ENCODE measurements at places on chromosomes 4 and X.
A peak's percentile ranks its signal among the peaks of the same experiment; 100 is the strongest.

DNA sequence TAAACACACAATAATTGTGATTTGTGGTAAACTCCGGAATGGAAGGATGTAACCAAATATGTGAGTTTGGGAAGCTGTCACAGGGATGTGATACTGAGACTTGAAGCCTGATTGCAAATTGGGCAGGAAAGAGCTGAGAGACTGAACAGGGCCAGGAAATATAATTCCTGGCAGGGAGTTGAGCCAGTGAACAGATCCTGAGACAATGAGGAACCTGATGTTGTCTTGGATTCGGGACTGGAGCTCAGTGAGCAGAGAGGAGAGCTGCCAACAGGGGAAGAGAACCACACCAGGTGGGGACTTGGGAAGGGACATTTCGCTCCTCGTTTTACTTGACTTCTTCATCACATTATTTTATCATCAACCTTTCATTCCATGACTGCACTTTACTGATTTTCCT, 386.0 kb downstream of the TLL1 start:
- DNase-seq = no peak

GRCh38 chr4:100302061-100303026, 112.1 kb upstream of the DDIT4L start:
- no peak for DNase-seq

- DNase-seq = no peak
Observed at GRCh38 chrX:29435396-29435795, 780.0 kb upstream of the MAGEB2 start.

DNA sequence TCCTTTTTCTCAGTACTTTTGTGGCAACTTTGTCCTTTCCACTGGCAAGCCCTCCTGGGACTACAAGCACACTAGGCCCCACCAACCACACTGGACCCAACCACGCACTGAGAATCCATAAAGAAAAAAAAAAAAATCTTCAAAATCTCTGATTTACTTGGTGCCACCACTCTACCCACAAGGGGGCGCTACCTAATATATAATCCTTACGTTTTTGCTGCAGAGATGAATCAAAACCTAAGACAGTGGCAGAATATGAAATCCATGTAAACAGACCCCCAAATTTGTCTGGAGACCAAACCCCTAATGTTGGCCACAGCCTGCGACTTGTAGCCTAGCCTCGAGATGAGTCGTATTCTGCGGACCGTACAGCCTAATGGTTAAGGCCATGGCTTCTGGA, 63.5 kb upstream of the ARHGAP36 start:
- no peak for DNase-seq

- no peak for DNase-seq
Observed at GRCh38 chr4:10623241-10623640, 61.3 kb downstream of the CLNK start.

- no peak for DNase-seq
Observed at GRCh38 chr4:163795885-163796284, 301.4 kb downstream of the TMA16 start.

DNA sequence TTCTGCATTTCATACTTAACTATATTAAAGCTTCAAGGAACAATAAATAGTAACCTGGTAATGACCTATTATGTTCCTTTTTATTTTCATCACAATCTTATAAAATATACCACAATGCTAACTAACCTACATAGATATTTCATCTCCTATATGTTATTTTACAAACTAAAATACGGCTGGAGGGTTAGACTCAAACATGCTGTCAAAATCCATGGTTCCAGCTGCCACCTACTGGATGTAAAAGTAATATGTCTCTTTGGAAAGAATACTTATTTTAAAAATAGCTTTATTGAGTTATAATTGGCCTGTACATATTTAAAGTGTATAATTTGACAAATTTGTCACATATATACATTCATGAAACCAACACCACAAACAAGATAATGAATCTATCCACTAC, 15.0 kb downstream of the RGN start:
- DNase-seq = peak; percentile 11

- DNase-seq = no peak
Observed at GRCh38 chr4:147550626-147551246, 66.5 kb upstream of the TMEM184C start.

DNA sequence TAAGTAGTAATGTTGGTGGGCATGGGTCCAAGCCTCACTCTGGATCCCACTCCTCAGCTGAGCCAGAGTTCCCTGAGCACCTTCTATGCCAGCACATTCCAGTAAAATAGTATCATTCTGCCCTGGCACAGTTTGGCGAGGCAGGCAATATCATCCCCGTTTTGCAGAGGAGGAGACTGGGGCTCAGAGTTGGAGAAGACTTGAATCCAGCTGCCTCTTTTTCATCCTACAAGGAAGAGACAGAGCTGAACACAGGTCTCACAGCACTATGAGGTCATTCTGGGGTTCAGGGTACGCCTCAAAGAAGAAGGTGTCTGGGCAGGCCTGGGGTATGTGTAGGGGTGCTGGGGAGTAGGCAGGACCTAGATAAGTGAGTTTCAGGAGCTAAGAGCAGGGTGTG, 103.9 kb upstream of the STX18 start:
- no peak for DNase-seq

GRCh38 chrX:109830704-109831206, 97.7 kb upstream of the ACSL4 start:
- DNase-seq = no peak

GRCh38 chr4:113368056-113368455, 318.6 kb downstream of the ANK2 start:
- peak; percentile 3 for DNase-seq

- no peak for DNase-seq
Observed at GRCh38 chr4:8009710-8010511, 70.2 kb upstream of the AFAP1 start.

GRCh38 chr4:156396534-156396933, 442.9 kb upstream of the CTSO start:
- no peak for DNase-seq

DNA sequence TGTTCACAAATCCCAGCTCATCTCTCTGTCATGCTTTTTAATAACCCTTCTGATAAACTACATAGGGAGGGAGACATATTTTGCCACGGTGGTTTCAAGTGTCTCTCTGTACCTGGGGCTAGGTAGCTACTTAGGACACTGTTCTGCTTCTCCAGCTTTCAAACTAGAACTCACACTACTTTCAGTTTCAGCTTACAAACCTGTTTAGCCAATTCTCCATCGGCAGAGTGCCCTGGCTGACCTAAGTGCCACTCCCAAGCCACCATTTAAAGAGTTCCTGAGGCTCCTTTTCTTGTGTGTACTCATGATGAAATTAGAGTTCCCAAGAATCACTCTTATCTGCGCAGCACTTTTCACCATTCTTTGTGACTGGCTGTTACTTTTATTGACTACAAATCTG, 899.2 kb downstream of the FAT4 start:
- no peak for DNase-seq

- DNase-seq = no peak
Observed at GRCh38 chrX:479273-479981, 92.7 kb upstream of the PPP2R3B start.

GRCh38 chr4:127685292-127685691, 44.9 kb upstream of the SLC25A31 start:
- DNase-seq = no peak

DNA sequence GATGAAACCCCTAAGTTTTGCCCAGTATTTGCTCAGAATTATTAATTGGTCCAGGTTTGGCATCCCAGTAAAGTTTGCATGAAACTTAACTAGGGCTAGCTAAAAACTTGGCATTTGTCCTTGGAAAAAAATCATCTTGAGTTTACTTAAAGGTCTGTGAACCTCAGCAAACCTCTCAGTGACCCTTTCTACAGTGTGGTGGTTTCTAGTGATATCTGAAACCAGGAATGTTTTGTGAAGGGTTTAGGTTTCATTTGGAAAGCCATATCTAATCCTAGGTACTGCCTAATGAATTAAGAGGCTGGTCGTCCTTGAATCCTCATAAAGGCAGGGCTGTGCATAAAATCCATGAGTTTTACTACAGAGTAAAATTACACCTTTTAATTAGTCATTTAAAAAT, 218.5 kb upstream of the ANKRD50 start:
- DNase-seq = no peak

- DNase-seq = no peak
Observed at GRCh38 chr4:147012059-147012707, 66.5 kb upstream of the TTC29 start.

GRCh38 chr4:186736466-186736865, 12.8 kb upstream of the FAT1 start:
- DNase-seq = no peak

DNA sequence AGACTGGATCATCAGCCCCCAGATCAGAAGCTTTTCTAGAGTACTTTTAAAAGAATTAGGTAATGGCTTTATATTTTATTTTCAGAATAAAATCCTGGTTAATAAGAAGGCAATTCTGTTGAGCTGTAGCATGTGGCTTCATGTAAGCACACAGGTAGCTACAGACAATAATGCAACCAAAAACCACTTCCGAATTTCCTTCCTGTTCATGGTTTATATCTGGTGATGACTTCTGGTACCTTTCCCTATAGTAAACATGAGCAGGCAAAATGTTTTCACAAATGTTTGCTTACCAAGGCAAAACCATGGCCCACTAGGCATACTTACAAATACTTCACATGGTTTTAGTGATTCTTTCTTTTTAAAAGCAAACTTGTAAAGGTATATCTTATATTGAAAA, 144.6 kb downstream of the CDS1 start:
- DNase-seq = no peak

- DNase-seq = no peak
Observed at GRCh38 chr4:162457071-162457865, 293.5 kb upstream of the FSTL5 start.

- DNase-seq = no peak
Observed at GRCh38 chr4:16484711-16485110, 258.4 kb upstream of the TAPT1 start.

GRCh38 chr4:80539190-80539589, 203.7 kb downstream of the CFAP299 start:
- DNase-seq = no peak

- DNase-seq = peak; percentile 4
Observed at GRCh38 chrX:74133156-74133796, 170.7 kb upstream of the ZCCHC13 start.

DNA sequence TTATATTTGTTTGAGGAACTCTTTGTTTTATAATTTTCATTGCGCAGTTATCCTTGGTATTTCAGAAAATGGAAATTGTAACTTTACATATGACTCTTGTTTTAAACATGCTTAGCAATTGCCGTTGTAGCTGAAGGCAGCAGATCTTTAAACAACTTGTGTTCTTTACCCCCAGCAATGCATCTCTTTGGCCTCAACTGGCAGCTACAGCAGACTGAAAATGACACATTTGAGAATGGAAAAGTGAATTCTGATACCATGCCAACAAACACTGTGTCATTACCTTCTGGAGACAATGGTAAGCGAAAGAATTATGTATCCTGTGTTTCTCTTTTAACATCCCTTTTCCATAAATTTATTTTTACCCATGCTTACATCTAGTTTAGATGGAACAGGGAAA, 263.6 kb downstream of the DCTD start:
- DNase-seq = no peak

DNA sequence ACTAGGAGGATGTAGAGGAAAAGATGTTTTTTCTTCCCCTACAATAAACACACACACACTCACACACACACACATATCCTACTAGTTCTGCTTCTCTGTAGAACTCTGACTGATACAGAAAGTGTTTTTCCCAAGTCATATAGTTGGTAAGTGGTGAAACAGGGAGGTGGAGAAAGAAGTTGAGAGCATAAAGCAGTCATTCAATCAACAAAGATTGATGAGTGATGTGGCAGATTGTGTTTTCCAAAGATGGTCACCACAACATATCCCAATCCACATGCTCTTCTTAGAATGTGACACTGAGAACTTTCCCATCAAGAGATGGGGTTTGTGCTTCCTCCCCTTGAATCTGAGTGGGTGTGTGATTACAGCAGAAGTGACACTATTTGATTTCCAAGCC, 123.4 kb upstream of the ATP6AP2 start:
- no peak for DNase-seq

DNA sequence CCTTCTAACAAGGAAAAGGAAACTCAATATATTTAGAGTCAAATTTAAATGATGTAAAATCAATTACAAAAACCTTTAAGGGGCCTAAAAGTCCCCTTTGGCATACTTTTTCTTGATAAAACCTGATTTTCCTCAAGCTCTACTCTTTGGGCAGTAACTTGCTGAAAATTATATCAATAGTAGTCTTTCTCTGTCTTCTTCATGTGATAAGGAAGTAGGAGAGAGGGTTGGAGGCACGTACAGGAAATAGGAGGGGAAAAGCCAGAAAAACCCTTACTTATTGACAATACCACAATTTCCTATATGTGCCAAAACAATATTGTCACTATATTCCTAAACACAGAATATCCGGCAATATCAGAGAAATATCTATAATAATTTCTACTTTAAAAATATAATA, 9.6 kb downstream of the RHOH start:
- DNase-seq = no peak

- DNase-seq = peak; percentile 15
Observed at GRCh38 chr4:14916554-14917297, 85.6 kb upstream of the CPEB2 start.

DNA sequence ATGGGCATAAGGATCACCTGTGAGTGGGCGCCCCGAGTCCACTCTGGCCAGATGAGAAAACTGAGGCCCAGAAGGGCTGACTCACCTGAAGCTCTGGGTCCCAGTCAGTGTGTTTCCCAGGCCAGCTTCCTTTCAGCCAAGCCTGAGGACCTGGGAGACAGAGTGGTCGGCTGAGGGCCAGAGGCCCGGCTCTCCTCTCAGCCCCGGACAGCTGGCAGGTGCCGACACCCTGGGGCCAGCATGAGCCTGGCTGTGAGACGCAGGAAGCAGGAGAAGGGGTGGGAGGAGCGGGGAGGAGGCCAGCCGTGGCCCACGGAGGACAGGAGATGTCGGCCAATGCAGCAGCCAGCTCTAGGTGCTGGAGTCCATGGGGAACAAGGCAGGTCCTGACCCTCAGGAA, 28.9 kb downstream of the ATP2B3 start:
- no peak for DNase-seq

DNA sequence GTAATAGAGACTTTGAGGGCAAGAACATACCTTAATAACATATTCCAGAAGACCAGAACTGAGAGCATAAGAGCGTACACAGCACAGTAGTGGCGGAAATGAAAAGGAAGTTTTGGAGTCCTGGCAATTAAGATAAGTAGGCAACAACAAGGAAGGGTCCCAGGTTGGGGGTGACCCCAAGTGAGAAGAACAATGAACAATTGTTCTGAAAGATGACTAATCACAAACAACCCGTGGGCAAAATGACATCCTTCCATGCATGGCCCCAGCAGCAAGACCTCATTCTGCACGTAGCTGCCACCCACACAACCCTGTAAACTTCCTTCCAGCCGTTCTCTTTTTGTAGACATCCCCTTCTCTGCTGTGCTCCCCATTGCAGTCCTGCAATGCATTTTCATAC, 384.4 kb upstream of the PABPC4L start:
- no peak for DNase-seq
